ENCODE measurements at places on chromosomes 16 and 17. TPM values are rescaled to one million over a fixed set of nuclear protein-coding genes. Genes with fewer than 3 reads are reported as not detected.

Gene KRTAP4-9
- total RNA-seq: not detected

Gene KCNH4
- total RNA-seq: under 0.01 TPM

Gene CACNG3
- total RNA-seq: not detected

Gene NEUROD2
- total RNA-seq: not detected

Gene TMEM204
- total RNA-seq: 107 TPM

Gene NECAB2
- not detected for total RNA-seq

Gene C17orf78
- not detected for total RNA-seq

Gene ATP5PD
- total RNA-seq: 256 TPM

Gene HSF5
- total RNA-seq: 0.05 TPM

Gene KCNH6
- total RNA-seq: 0.05 TPM

Gene ZNF267
- 33.4 TPM for total RNA-seq

Gene TMC7
- total RNA-seq: 6.5 TPM

Gene AGRP
- not detected for total RNA-seq

Gene OR4D1
- not detected for total RNA-seq

DNA sequence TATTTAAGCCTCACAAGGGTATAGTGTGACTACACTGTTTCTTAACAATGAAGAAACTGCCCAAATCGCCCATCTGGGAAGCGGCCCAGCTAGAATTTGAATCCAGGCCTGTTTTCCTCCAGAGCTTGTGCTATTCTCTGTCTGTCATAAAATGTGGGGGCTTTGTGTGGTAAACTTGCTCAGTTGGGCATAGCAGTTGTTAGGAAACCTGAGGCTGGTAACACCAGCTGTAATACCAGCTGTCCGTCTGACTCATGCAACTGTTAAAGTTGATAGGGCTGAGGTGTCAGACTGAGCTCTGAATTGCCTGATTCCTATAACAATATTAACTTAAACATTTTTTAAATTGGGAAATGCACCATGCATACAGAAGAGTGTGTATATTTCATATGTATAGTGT lies 9.3 kb downstream of the NOD2 start:
- DNase-seq: peak; percentile 37

DNA sequence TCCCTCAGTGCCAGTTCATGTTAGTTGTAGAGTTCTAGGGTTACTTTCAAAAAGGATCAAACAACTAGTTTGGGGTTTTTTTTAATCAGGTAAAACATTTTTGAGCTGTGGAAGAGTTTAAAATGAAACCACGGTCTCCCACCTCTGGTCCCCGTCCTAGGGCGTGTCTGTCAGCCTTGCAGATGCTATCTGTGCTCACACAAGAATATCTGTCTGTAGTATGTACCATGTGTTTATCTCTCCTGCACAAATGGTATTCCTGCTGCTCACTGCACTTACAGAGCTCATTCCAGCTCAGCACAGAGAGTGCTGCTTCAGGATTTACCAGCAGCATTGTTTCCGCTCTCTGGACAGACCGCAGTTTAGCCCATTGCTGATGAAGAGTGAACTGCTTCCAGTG lies 38.9 kb downstream of the UBN1 start:
- no peak for DNase-seq

- DNase-seq: no peak
These were observed 88.1 kb downstream of the DNAH17 start for GRCh38 chr17:78488867-78489634.

- DNase-seq: no peak
These were observed 54.9 kb upstream of the TANC2 start for GRCh38 chr17:62911114-62911513.

- DNase-seq: no peak
These were observed 36.0 kb downstream of the PIMREG start for GRCh38 chr17:6480303-6480675.

DNA sequence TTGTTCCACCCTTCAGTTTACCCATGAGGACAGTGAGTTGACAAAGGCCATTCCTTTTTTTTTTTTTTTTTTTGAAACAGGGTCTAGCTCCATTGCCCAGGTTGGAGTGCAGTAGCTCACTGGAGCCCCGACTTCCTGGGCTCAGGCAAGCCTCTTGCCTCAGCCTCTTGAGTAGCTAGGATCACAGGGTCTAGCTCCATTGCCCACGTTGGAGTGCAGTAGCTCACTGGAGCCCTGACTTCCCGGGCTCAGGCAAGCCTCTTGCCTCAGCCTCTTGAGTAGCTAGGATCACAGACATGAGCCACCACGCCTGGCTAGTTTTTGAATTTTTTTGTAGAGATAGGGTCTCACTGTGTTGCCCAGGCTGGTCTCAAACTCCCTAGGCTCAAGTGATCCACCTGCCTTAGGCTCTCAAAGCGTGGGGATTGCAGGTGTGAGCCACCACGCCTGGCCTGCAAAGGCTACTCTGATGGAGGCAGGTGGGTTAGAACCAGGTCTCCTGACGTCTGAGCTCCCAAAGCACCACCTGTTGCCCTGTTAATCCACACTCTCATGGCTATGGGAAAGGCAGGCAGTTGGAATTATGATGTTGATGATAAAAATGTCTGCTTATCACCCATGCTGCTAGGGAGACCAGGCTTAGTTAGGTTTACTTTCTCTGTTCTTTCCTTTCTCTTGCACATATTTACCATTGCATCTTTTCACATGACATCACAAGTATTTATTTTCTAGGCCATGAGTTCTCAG lies 65.2 kb downstream of the KSR1 start:
- no peak for DNase-seq

- no peak for DNase-seq
These were observed 1.9 kb upstream of the CYBA start for GRCh38 chr16:88652762-88653063.

- peak; percentile 38 for DNase-seq
These were observed 12.9 kb downstream of the DRC3 start for GRCh38 chr17:17985555-17985954.

DNA sequence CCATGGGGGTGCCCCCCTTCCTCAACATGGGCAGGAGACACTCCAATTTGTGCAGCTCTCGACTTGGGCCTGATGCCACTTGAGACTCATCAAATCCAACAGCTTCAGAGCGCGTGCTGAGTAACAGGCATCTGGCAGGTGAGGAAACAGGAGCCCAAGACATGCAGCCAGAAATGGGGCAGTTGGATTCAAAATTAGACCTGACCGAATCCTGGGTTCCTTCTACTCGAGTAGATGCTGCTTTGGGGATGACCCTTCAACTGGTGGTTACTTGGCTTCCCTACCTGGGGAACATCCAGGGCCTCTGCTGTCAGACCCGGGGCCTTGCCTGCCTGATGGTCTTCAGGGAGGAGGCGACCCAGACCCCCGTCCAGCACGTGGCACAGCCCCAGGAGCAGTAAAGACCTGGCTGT lies 488 bp upstream of the NTN3 start:
- DNase-seq: no peak

DNA sequence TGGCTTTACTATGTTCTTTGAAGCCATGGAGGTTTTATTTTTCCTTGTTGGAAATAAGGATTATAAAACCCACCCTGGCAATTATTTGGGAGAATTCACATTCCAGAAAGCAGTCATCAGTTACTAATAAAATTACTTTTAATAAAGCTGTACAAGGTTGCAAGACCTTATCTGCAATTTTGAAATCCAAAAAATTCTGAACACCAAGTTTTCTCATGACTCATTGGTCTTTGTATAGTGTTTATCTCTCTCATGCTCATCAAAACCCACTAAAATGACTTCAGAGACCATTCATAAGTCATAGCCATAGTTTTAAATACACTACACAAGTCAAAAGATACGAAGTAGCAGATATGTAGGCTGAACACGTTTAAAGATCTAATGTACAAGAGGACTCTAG lies 6.0 kb upstream of the KRT38 start:
- DNase-seq: no peak

GRCh38 chr17:57629886-57630285 lies 115.2 kb downstream of the CCDC182 start:
- DNase-seq: no peak

DNA sequence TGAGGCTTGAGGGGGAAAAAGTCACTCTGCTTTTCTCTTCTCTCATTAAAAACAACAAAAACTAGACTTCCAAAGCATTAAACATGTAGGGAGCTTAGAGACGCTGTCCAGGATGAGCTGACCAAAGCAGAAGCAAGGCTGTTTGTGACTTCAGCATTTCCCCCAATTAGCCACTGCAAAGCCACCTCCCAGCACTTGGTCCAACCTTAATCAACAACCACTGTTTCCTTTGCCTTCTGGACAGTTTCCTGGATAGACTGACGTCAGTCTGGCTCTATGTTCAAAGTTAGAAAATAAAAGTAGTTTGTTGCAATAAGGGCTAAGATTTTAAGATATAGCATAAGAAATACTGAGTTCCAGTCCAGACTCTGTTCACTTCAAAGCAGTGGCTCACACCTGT lies 3.1 kb downstream of the TMEM231 start:
- peak; percentile 82 for DNase-seq

DNA sequence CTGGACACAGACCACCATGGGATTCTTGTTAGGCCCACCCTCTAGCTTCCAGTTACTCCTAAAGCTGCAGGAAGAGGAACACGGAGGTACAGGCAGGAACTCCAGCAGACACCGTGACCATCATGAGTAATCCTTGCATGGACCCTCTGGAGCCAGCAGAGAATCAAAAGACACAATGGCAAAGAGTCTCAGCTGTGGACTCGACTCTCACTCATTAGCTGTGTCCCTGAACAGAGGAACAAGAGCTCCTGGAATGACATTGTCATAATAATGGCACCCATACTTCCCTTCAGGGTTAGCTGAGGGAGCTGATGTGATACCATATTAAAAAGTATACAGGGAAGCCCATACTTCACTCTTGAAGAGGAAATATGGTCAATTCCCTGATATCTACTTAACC lies 176.3 kb upstream of the ASIC2 start:
- DNase-seq: no peak

DNA sequence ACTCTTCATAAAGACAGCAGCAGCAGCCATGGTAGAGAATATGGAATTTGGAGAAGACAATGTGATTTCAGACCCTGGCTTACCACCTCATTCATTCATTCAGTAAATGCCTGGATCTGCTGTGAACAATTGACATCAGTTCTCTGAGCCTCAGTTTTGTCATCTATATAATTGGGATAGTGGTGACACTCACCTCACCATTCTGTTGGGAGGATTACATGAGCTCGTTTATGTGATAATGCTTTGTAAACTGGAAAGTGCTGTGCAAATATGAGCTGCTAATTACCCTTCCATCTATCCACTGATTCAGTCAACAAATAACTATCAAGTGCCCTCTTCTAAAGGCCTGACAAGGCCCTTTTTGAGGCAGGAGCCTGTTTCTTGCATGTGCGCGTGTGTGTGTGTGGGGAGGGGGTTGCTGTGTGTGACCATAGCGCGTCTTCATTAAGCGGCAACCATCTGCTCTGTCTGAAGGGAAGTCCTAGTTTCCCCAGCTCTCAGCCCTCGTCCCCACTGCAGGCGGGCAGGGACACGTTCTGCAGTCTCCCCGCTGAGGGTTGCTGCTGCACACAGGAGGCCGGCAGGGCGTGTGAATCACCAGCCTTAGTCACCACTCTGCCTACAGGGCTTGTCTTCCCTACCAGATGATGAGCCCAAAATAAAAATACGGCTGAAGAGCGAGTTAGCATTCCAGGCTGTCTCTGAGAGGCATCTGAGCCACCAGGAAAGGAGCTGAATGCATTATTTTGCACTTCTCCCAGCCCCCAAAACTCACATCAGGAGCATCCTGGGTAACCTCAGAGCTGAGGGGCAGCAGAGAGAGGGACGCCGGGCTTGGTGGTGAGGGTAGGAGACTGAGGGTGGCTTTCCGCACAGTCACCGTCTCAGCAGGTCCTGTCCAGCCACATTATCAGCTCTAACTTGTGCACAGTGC lies 19.9 kb downstream of the ARL4D start:
- DNase-seq: peak; percentile 25

DNA sequence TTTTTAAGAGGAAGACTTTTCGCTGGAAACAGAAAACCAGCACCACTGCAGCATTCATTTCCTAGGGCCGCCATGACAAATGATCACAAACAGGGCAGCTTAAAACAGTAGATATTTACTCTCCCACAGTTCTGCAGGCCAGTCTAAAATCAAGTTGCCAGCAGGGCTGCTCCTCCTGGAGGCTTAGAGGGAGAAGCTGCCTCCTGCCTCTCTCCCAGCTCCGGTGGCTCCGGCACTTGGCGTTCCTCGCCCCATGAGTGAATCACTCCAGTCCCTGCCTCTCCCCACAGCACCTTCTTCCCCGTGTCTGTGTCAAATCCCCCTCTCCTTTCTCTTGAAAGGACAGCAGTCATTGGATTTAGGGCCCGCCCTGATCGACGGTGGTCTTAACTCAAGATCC lies 72.1 kb downstream of the SOCS1 start:
- no peak for DNase-seq

DNA sequence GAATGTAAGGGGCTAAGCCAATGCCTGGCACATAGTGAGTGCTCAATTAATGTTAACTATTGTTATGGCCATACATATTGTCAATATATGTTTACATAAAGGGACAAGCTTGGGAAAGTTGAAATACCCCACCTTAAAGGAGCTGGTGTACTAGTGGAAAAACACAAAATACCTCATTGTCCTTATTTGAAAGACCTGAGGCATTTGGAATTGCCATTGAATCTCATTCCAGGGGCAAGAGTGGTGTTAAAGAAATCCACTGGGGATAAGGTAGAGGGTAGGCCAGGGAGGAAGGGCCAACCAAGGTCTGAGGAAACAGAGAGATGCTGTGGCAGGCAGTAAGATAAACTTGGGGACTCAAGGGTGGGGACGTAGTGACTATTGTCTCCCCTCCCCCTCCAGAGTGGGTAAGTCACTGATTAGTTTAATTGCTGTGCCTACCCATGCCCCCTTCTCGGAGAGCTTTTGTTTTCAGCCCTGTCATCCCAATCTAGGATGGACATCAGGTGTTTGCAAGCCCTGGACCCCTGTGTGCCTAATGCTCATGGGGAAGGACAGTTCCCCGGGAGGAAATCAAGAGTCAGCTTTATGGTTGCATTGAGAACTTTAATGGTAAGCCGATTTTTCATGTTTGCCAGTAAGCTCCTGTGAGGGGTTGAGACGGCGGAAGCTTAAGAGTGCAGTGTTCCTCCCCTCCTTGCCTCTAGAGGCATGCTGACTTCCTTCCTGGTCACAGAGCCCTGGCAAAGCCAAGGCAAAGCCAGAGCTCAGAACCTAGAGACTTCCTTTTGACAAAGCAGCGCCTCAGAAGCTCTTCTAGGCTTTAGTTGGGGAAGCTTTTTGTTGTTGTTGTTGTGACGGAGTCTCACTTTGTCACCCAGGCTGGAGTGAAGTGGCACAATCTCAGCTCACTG lies 2.5 kb upstream of the HEATR9 start:
- peak; percentile 57 for DNase-seq

DNA sequence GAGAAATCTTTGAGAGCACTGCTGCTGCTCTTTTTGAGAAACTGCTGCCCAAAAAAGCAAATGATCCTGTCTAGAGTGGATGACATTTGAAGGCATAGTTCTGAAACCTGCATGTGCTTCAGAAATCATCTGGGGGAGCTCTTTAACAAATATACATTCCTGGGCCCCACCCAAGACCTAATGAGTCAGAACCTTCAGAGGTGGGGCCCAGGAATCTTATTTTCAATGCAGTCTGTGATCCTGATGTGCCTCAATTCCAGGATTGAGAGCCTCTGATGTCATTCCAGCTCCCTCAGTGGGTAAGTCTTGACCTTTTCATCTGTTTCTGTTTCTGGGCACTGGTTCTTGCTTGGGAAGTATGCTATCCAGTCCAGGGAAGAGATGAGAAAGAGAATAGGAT lies 42.3 kb downstream of the HNF1B start:
- DNase-seq: no peak

GRCh38 chr17:17667947-17668346 lies 13.3 kb upstream of the RAI1 start:
- no peak for DNase-seq
